Activated CD4-positive, alpha-beta T cell treated with anti-CD3 and anti-CD28 coated beads, Interleukin-2, amount 10 ng/mL, durations not matched to agents 24 days and 14 days (primary cell): ENCODE measurements at places on chromosomes 6 and 20. TPM values are rescaled to one million over a fixed set of nuclear protein-coding genes. Genes with fewer than 3 reads are reported as not detected.

The TCF15 gene
- total RNA-seq = 0.12 TPM in 1 of 2 replicates, not detected in the other

The SEL1L2 gene
- not detected in 2 replicates for total RNA-seq

The MMP24 gene
- 0.05 TPM in 1 of 2 replicates, not detected in the other for total RNA-seq

The BHLHE23 gene
- not detected in 2 replicates for total RNA-seq

DNA sequence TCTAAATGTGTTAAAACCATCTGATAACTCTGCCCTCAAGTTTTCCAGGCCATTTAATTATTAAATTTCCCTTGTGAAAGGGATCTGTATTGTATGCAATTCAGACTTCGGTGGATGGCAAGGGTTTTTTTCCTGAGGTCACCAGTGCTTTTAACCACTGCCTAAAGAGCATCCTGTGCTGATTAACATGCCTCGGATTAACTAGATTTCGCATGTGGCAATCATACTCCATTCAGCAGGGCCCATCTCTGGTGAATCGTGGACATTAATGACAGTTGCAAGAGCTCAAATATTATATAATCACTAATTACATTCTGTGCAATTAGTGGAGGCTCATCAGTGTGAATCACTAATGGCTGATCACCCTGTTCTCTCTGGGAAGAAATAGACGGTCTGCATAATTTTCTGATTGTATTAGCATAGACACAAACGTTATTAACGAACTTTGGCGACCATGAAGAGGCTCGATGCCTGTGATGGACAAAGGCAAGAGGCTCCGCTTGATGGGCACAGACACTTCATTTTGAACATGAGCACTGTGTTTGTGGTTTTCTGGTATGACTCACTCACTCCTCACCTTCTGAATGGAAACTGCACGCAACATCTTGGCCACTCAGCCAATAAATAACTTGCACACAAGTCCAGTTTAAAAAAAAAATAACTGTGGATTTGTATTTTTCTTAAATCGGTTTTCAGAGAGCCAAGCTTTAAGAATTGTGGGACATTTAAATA is 31.4 kb downstream of the LINC00237 start:
- H3K27me3 ChIP-seq = peaks cover 19% of the 10 kb centered on the region
- H3K27ac ChIP-seq = no peak overlapping the region
- H3K36me3 ChIP-seq = no peaks in the 10 kb centered on the region
